ENCODE measurements at places on chromosomes 12 and 14. TPM values are rescaled to one million over a fixed set of nuclear protein-coding genes. Genes with fewer than 3 reads are reported as not detected.
A peak's percentile ranks its signal among the peaks of the same experiment; 100 is the strongest.

- no peak for DNase-seq
Measured at GRCh38 chr12:42767998-42768397, 178.5 kb upstream of the PRICKLE1 start.

DNA sequence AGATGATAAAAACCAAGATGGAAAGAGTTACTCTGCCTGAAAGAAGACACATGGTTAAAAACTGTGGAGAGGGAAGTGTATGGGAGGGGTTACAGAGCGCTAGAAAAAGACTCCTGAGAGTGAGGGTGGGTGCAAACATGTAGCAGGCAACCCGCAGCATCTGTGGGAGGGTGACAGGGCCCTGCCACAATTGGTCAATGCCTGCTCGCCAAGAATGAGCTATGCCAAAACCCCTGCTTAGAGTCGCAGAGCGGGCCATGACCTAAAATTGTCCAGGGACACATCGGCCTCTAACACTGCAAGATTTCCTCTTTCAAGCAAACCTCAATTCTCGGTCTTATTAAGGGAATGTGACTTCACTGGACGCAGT lies 700 bp downstream of the PRKAG1 start:
- DNase-seq = peak; percentile 52

- no peak for DNase-seq
Measured at GRCh38 chr14:55488204-55488603, 47.8 kb upstream of the TBPL2 start.

CALM1 gene
- total RNA-seq = 460 TPM

NFKBIA gene
- total RNA-seq = 144 TPM

EXOC3L4 gene
- total RNA-seq = 0.30 TPM

HOXC12 gene
- total RNA-seq = not detected

All from psoas muscle (tissue), 8 donors.